K562 (cell line): ENCODE measurements at places on chromosomes 3 and 15. TPM values are rescaled to one million over a fixed set of nuclear protein-coding genes. Genes with fewer than 3 reads are reported as not detected.
A peak's percentile ranks its signal among the peaks of the same experiment; 100 is the strongest.

Gene GHSR
- not detected in 2 replicates for total RNA-seq

Gene TMEM207
- not detected in 2 replicates for total RNA-seq

Gene P2RY14
- total RNA-seq = not detected in 2 replicates

Gene CIDEC
- total RNA-seq = not detected in 2 replicates

Gene HHLA2
- not detected in 2 replicates for total RNA-seq

Gene CCDC13
- total RNA-seq = 0.24 and 0.49 TPM in 2 replicates

- no peaks in the 10 kb centered on the region for H3K36me3 ChIP-seq
- H3K27ac ChIP-seq = no peak overlapping the region
- no peak for DNase-seq
Measured at GRCh38 chr3:148089171-148089570, 608.5 kb upstream of the AGTR1 start.

GRCh38 chr3:53167418-53168174 lies 6.6 kb downstream of the PRKCD start:
- H3K27ac ChIP-seq = no peak overlapping the region
- H3K4me1 ChIP-seq = peaks cover 36% of the 10 kb centered on the region
- peaks cover 6% of the 10 kb centered on the region; the same call in 1 of the 3 replicates for H3K36me3 ChIP-seq
- no peaks in the 10 kb centered on the region for H3K27me3 ChIP-seq
- H3K4me3 ChIP-seq = no peak overlapping the region
- DNase-seq = no peak

GRCh38 chr3:142272200-142272891 lies 47.0 kb upstream of the GK5 start:
- DNase-seq = no peak
- H3K36me3 ChIP-seq = no peaks in the 10 kb centered on the region
- H3K4me3 ChIP-seq = no peak overlapping the region
- H3K27ac ChIP-seq = no peak overlapping the region
- no peaks in the 10 kb centered on the region for H3K27me3 ChIP-seq

DNA sequence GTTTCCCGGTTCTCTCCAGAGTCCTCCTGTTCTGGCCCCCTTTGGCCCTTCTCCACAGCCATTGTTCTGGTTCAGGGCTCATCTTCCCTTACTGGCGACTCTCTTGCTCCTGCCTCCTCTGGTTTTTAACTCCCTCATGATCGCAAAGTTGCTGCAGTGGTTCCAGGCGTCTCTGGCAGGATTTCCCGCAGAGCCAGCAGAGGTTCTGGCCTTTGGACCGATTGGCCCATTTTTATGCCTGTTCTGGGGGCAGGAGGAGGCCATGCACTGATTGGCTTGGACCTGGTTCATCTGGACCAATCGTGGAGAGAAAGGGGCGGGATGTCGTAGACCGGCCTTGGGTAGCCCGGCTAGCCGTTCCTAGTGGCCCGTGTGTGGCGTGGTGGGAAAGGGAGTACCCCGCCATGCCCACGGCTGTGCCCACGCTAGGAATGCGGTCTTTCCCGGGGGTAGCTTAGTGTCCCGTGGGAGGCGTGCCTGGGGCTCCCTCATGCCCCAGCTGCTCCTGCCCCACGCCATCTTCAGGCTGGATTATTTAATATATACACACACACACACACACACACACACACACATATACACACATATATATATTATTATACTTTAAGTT lies 113.4 kb downstream of the FBLN2 start:
- peak; percentile 76 for DNase-seq
- H3K27me3 ChIP-seq = peaks cover 67% of the 10 kb centered on the region
- H3K36me3 ChIP-seq = no peaks in the 10 kb centered on the region

DNA sequence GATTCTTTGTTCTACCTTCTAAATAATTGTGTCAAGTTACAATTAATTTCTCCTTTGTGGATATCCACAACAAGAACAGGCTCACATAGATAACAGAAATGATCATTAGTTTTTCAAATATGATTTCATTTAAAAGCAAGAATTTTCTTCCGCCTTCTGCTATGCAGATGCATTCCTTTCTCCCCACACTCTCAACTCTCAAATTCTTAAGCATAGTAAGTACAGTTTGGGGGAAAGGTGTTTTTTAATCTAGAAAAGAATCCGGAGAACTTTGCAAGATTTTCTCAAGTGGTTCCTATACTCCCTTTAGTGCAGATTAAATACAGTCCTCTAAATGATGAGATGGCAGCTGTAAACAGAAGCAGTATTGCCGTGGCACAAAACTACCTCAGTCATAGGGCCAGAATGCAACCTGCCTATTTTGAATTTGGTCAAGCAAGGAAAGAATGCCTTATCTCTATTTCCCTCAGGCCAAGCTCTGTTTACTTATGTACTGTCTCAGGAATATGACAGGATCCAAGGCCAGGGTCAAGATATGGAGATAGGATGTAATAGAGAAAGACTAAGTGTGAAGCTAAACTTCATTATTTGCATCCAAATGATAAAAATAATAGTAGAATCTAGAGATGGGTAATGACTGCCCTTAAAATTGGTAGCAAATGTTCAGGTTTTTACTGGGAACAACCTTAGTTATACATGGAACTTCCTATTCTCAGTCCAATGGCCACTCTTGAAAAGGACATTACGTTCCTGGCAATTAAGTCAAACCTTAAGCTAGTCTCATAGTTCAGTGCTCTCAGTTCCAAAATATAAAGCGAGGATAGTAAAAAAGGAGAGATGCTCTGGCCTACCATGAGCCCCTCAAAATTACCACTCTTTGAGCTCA lies 77.3 kb upstream of the PHLDB2 start:
- DNase-seq = no peak
- H3K27ac ChIP-seq = no peak overlapping the region
- H3K36me3 ChIP-seq = no peaks in the 10 kb centered on the region
- H3K27me3 ChIP-seq = no peaks in the 10 kb centered on the region
- no peaks in the 10 kb centered on the region for H3K4me1 ChIP-seq
- no peak overlapping the region for H3K4me3 ChIP-seq

DNA sequence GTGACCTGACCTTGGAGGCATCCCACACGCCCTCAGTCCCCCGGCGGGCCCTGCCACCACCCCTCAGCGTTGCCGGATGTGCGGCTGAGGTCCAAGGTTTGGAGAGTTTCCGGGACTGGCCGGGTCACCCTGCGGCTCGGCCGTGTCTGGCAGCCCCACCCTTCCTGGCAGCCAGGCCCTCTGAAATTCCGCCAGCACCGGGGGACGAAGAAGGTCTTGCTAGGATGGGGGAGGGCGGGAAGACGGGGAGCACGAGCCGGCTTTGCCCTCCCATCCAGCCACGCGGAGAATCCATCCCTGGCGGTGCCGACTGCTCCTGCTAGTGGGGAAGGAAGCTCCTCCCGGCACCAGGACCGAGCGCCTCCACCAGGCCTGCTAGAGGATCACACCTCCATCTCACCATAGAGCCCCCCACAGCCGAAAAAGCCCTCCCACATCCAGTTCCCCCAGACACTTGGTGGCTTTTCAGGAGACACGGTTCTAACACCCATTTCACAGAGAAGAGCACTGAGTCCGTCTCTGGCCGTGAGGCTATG lies 81.5 kb downstream of the CPN2 start:
- no peaks in the 10 kb centered on the region for H3K27me3 ChIP-seq
- DNase-seq = peak; percentile 57
- no peaks in the 10 kb centered on the region for H3K36me3 ChIP-seq
- no peak overlapping the region for H3K27ac ChIP-seq

DNA sequence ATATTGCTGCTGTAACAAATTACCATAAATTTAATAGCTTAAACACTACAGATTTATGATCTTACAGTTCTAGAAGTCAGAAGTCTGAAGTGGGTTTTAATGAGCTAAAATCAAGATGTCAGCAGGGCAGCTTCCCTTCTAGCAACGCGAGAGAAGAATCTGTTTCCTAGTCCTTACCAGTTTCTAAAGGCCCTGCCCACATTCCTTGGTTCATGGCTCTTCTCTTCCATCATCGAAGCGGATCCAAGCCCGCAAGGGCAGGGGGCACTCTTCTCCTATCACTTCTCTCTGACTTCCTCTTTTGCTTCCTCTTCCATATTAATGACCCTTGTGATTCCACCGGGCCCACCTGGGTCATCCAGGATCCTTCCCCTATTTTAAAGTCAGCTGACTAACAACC lies 16.1 kb downstream of the MINDY4B start:
- H3K36me3 ChIP-seq = no peaks in the 10 kb centered on the region
- H3K4me3 ChIP-seq = no peak overlapping the region
- H3K27ac ChIP-seq = no peak overlapping the region
- peaks cover 24% of the 10 kb centered on the region for H3K27me3 ChIP-seq
- no peaks in the 10 kb centered on the region for H3K4me1 ChIP-seq

DNA sequence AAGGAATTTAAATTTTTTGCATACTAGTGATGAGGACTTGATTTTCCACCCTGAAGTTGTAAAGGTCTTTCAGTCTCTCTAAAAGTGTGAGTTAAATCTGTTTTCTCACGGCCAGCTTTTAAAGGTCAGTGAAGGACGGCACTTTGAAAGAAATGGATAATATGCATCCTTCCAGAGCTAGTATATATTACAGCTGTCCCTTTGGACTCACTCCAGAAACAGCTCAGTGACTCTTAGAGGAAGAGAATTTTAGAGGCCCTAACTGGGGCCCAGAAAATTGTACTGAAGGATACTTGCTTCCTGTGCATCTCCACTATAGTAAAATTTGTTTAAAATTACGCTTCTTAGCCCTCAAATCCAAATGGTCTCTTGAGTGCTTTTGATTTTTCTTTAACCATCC lies 41.6 kb downstream of the PIK3CA start:
- H3K4me1 ChIP-seq = no peaks in the 10 kb centered on the region
- no peaks in the 10 kb centered on the region for H3K36me3 ChIP-seq
- no peak overlapping the region for H3K27ac ChIP-seq
- no peaks in the 10 kb centered on the region for H3K27me3 ChIP-seq
- H3K4me3 ChIP-seq = no peak overlapping the region

GRCh38 chr15:40495516-40495915 lies 24.7 kb downstream of the CHST14 start:
- H3K27ac ChIP-seq = no peak overlapping the region
- no peak for DNase-seq
- no peaks in the 10 kb centered on the region for H3K4me1 ChIP-seq
- H3K36me3 ChIP-seq = no peaks in the 10 kb centered on the region
